ENCODE measurements at places on chromosomes 1 and 21.

DNA sequence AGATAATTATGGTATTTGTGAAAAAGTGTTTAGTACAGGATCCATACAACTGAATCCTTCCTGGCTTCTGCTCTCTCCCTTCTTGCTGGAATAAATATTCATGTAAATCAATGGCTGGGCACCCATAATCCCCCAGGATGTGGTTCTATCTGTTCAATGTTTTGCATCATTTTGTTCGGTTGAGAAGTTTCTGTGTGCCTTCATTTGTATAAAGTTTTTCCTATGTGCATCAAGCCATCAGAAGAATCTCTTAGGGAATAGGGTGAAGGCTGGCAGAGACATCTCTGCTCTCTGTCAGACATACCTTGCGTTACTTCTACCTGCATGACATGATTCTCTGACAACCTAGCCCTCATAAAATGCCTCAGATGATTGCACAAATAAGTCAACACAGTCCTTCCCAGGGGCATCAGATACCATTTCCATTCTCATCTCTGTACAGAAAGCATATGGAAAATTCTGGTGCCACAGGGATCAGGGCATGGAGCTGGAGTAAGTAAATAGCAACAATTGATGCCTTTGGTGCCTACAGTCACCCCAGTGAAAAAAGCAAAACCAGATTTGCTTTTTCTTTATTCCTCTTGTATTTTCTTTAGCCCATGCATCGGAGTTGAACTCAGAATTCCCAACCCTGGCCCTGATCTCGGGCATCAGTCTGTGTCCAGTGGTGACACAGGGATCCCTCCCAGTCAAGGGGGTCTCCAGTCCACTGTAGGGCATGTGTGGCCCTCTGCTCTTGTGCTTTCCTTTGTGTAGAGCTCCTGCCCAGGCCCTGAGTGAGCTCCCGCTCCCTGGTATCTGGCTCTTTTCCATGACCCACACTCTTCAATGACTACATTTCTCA lies 39.7 kb upstream of the ATP1A1 start:
- DNase-seq = no peak

- DNase-seq = no peak
Observed at GRCh38 chr1:77044133-77044849, 174.9 kb downstream of the PIGK start.

- DNase-seq = no peak
Observed at GRCh38 chr1:193581341-193581740, 394.9 kb upstream of the B3GALT2 start.

DNA sequence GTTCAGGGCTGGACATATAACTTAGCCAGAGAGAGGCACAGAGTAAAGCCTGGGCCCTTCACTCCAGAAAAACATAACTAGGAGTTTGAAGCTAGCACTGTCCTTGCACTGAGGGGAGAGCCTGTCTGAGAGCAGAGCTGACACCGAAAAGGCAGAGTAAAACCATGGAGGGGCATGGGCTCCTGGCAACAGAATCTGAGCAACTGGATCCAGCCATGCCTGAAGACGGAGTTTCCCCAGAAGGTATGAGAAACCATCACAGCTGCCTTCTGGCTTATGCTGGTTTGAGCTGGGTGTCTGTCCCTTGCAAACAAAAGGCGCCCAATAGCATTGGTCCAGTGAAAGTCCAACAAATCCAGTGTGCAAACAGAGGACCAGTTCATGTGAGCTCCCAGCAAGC lies 137.5 kb downstream of the NPHP4 start:
- DNase-seq = no peak

GRCh38 chr1:211469938-211470529 lies 21.9 kb downstream of the RD3 start:
- no peak for DNase-seq

DNA sequence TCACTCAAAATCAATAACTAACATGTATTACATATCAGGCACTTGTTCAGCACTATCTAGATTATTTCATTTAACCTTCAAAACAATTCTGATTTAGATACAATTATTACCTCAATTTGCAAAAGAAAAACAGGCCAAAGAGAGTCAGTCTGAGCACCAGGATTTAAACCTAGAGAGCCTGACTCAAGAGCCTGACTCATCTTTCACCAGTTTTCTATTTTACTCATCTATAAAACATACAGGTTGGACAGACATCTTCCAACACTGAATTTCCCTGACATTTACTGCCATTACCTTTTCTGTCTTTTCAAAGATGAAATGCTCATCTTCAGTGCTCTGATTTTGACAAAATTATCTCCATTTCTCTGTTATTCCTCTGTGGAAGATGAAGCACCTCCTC lies 116.5 kb downstream of the MRPL39 start:
- DNase-seq = peak; percentile 73

- no peak for DNase-seq
Observed at GRCh38 chr21:44761011-44761729, 40.5 kb downstream of the UBE2G2 start.

DNA sequence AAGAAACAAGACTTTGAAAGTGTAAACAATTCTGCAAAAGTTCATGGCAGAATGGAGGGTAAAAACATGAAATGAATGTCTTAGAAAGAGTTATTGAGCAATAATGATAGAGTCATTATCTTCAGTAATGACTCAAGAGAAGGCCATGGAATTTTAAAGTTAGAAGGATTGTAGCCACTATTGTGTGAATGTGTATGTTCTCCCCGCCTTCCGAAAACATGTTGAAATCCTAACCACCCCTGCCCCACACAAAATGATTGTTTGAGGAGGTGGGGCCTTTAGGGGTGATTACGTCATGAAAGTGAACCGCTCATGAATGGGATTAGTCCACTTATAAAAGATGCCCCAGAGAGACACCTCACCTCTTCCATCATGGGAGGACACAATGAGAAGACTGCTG lies 93.8 kb upstream of the CCDC190 start:
- DNase-seq = no peak

- no peak for DNase-seq
Observed at GRCh38 chr1:204576422-204576821, 60.2 kb downstream of the MDM4 start.

- no peak for DNase-seq
Observed at GRCh38 chr1:89837036-89837481, 16.2 kb downstream of the LRRC8D start.

GRCh38 chr1:248840946-248841345 lies 2.9 kb downstream of the ZNF672 start:
- DNase-seq = no peak

- DNase-seq = no peak
Observed at GRCh38 chr1:87790756-87791155, 462.1 kb downstream of the LMO4 start.

DNA sequence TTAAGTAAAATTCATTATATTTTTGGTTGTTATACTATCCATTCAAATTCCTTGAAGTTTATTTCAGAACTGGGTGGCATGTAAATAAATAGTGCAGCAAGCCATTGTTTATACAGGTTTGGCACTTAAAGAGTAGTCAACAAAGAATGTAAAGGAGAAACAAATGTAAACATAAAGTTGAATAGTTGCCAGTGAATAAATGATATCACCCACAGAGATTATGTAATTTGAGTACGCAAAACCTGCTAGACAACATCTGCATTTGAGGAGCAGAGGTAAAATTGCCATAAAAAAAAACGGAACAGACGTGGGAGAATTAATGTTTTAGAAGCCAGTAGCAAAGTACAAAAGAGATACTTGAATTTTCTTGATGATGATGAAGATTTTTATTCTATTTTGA lies 111.6 kb downstream of the ADGRL2 start:
- DNase-seq = no peak

- DNase-seq = no peak
Observed at GRCh38 chr1:30875197-30875596, 33.4 kb downstream of the SDC3 start.

Measured in activated CD4-positive, alpha-beta T cell treated with anti-CD3 and anti-CD28 coated beads, Interleukin-2, Interleukin-4, amounts not matched to agents 100 ng/mL and 50 ng/mL, durations not matched to agents 16 hours and 8 hours (primary cell).